Non-pigmented ciliary epithelial cell (primary cell): ENCODE measurements at places on chromosomes 7 and 10.

DNA sequence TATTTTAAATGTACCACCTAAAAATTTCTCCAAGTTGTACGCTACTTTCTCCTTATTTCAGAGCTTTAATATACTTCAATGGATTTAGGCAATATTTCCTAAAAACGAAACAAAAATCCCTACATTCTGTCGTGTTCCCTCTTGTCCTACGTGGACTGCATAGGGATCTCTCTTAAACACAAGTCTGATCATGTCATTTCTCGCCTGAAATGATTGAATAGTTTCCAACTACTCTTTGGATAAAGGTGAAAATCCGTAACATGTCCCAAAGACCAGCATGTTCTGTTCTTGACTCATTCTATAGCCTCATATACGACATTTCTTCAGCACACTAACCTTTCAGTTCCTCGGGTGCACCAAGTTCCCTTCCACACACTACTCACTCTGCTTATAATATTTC, 17.7 kb upstream of the TPK1 start:
- DNase-seq = no peak

- no peak for DNase-seq
Observed at GRCh38 chr7:123662293-123662692, 6.6 kb downstream of the LMOD2 start.

DNA sequence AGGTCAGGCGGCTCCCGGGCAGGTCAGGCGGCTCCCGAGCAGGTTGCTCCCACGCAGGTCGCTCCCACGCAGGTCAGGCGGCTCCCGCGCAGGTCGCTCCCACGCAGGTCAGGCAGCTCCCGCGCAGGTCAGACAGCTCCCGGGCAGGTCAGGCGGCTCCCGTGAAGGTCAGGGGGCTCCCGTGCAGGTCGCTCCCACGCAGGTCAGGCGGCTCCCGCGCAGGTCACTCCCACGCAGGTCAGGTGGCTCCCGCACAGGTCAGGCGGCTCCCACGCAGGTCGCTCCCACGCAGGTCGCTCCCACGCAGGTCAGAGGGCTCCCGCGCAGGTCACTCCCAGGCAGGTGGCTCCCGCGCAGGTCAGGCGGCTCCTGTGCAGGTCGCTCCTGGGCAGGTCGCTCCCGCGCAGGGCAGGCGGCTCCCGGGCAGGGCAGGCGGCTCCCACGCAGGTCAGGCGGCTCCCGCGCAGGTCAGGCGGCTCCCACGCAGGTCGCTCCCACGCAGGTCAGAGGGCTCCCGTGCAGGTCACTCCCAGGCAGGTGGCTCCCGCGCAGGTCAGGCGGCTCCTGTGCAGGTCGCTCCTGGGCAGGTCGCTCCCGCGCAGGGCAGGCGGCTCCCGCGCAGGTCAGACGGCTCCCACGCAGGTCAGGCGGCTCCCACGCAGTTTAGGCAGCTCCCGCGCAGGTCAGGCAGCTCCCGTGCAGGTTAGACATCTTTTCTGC, 30.7 kb downstream of the PTPRN2 start:
- DNase-seq = no peak

- DNase-seq = no peak
Observed at GRCh38 chr10:48493083-48493871, 111.6 kb downstream of the ARHGAP22 start.

- no peak for DNase-seq
Observed at GRCh38 chr10:113854761-113855588, 514 bp downstream of the NHLRC2 start.

- no peak for DNase-seq
Observed at GRCh38 chr7:143505838-143506237, 28.2 kb downstream of the TAS2R41 start.

DNA sequence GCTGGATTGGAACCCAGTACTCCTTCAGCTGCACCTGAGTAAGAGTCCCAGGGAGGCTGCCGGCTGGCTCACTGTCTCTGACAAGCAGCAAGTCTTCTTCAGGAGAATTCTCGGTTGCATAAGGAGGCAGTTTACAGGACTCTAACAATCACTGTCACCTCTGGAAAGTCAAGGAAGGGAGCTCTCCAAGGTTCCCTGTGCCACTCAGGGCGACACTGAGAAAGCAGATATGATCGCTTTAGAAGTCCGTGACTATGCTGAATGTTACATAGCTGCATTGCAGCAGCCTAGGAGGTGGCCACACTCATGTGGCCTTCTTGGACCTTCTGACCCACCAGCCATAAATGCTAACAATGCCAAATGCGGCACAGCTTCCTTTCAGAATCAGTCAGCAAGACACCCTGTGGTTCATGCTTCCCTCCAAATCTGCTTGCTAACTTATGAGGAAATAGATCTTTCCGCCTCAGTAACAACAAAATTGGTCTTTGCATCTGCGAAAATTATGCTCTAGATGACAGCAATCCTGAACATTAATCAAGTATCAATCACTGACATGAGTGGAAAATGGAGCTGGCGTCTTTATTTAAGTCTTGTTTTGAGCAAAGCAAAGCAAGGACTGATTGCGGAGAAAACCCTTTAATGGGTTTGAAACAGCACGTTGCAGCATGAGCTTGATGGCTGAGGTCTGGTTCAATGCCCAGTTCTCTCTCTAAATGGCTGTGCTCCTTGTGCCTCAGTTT, 132.9 kb downstream of the ATXN7L1 start:
- DNase-seq = no peak

- no peak for DNase-seq
Observed at GRCh38 chr7:6256677-6257535, 15.5 kb downstream of the CYTH3 start.

DNA sequence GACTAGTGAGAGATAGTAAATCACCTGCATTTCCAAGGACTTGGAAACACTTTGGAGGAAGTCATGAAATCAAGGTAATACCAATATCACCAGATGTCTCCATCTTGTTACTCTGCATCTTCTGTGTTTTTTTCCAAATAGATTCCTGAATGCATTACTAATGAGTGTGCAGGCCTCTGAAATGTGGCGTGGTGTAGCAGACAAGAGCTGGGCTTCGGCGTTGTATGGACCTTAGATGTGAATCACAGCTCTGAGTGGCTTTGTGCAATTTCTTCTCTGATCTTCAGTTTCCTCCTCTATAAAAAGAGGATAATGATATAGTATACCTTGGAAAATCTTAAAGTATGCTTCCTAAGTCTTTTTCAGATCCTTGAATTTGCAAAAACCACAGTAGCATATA, 9.6 kb upstream of the MYPN start:
- peak; percentile 73 for DNase-seq

GRCh38 chr10:110076559-110077318, 69.0 kb downstream of the ADD3 start:
- DNase-seq = peak; percentile 60

DNA sequence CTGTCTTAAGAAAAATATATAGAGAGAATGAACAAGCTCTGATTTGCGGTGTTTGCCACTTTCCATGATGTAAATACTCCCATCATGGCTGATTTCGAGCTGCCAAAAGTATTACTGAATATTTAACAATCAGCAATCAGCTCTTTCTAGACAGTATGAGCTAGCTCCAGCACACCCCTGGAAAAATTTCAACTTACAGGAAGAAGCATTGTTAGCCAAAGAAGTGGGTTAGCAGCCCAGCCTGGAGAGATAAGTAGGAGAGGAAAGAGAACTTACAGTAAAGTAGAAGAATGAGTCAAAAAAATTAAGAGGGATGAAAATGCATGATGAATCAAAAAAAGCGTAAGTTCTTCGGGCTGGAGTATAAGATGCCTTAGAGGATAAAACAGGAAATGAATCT, 60.6 kb upstream of the ANK3 start:
- DNase-seq = no peak

DNA sequence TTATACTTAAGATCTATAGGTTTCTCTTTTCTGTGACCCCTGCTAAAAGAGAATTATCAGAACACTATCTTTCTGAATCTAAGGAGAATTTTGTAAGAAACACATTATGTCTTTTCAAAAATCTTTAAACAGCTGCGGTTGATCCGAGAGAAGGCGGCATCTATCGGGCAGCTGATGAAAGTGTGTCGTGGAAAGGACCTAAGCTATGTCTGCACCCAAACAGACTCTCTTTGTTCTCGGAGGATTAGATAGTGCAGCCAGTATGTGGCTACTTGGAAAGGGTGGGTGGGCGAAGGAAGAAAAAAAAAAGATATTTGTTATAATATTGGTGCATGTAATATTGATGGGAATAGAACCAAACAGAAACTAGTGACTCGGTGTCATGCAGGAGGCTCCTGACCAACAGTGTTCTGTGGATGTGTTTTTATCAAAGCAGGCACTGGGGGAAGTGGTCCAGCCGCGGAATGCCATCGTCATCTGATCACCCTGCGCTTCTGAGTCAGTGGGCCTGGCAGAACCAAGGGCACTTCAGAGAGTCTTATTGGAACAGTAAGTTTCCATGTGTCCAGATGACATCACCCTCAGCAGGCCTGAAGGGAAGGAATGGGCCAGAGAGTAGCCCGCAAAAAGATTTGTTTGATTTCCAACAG, 509.7 kb upstream of the AKR1E2 start:
- peak; percentile 34 for DNase-seq

- DNase-seq = no peak
Observed at GRCh38 chr10:16952080-16952479, 134.9 kb upstream of the RSU1 start.

GRCh38 chr7:139993592-139993991, 69.2 kb downstream of the PARP12 start:
- no peak for DNase-seq

DNA sequence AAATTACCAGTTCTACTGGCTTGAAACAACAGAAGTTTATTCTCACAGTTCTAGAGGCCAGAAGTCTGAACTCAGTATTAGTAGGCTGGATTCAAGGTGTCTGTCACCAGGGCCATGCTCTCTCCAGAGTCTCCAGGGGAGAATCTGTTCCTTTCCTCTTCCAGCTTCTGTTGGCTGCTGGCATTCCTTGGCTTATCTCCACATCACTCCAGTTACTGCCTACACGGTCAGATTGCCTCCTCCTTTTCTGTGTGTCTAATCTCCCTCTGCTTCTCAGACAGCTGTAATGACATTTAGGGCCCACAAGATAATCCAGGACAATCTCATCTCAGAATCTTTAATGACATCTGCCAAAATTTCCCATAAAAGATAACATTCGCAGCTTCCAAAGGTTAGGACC, 36.6 kb downstream of the MAPK8 start:
- DNase-seq = no peak

DNA sequence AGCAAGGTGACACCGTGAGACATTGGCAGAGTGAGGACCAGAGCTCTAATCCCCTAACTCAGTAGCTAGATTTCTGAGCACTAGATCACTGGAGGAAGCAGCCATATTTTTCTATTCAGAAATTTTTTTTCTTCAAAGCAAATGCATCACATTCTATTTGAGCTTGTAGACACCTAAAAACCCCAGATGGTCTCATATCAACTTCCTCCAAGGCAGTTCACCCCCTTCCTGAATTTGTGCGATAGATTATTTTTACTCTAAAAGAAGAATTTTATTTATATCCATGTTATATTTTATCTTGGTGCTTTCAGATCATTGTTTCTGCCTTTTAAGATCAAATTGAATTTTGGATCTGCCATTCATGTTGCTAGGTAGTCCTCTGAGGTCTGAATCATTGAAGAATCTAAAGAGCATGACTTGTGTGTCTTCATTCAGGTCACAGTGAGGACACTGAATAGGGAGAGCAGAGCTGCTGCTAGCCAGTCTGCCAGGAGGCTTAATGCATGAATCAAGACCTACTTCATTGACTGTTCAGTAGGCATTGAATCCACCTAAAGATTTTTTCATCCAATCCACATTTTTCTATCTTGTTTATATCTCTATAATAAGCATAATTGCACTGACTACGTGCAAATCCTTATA, 92.9 kb upstream of the LRRTM3 start:
- no peak for DNase-seq

GRCh38 chr7:853366-854117, 21.3 kb downstream of the SUN1 start:
- no peak for DNase-seq

- no peak for DNase-seq
Observed at GRCh38 chr10:100775386-100775785, 30.0 kb downstream of the PAX2 start.

- no peak for DNase-seq
Observed at GRCh38 chr10:71378336-71379117, 18.2 kb upstream of the CDH23 start.

- no peak for DNase-seq
Observed at GRCh38 chr7:22154143-22154529, 202.8 kb downstream of the RAPGEF5 start.

GRCh38 chr7:116805100-116805544, 57.3 kb upstream of the CAPZA2 start:
- no peak for DNase-seq

- no peak for DNase-seq
Observed at GRCh38 chr7:97007583-97007861, 2.2 kb downstream of the DLX6 start.

- no peak for DNase-seq
Observed at GRCh38 chr10:77074104-77074624, 563.4 kb downstream of the KCNMA1 start.

DNA sequence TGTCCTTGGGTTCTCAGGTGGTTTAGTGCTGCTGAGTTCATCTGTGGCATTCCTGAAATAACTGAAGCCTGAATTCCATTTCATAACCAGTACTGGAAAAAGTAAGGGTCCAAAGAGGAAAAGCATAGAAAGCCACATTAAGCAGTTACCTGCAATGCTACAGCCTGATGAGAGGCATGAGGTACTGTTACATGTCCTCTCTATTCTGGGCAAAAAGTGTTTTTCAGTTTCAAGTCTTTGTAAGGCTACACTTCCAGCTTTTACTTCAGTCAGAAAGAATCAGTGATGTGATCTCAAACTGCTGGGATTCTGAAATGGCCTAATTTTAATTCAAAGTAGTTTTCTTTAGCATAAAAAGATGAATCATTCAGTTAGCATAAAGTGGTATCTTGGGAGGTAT, 369.5 kb downstream of the PHF14 start:
- DNase-seq = no peak

DNA sequence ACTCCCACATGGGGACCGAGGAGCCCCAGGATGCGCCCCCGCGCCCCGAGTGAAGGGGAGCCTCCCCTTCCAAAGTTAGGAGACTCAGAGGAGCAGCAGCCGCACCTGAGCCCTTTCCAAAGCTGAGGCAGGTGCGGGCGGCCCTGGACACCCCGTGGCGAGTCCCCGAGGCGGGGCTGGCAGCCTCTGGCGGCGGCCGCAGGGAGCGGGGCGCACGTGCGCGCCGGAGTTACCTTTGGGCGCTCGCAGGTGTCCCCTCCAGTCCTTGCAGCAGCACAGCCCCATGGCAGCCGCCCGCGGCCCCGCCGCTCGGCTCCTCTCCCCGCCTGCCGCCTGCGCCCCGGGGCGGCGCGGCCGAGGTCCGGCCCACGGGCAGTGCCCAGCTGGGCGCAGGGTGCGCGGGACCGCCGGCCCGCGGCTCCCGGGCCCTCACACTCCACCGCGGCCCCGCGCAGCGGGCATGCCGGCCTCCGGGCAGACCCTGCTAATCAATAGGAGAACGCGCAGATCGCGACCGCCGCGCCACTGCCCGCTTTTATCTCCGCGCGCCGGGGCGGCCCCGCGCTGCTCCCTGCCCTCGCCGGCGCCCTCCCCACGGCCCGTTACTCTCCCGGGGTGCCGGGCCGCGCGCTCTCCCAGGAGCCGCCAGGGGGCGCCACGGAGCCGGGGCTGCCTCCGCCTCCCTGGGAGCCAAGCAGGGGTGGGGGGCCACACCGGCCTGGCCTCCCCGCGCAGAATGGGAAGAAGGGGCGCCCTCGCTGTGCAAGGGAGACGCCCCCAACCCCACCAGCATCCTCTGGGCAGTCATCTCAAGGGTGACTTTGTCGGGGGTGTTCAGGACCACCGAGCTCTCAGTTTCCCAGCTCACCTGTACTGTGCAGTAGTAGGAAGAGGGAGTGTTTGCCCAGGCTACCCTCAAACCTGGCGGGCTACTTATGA, 80.8 kb downstream of the ARHGAP22 start:
- DNase-seq = no peak
